ENCODE measurements at places on chromosomes 13 and 19.

GRCh38 chr19:43743059-43743458 lies 11.7 kb downstream of the SMG9 start:
- no peak for DNase-seq

- DNase-seq, result no peak
Measured at GRCh38 chr19:49869009-49869483, 1.7 kb upstream of the PNKP start.

GRCh38 chr19:10683064-10683426 lies 18.2 kb upstream of the QTRT1 start:
- no peak for DNase-seq

DNA sequence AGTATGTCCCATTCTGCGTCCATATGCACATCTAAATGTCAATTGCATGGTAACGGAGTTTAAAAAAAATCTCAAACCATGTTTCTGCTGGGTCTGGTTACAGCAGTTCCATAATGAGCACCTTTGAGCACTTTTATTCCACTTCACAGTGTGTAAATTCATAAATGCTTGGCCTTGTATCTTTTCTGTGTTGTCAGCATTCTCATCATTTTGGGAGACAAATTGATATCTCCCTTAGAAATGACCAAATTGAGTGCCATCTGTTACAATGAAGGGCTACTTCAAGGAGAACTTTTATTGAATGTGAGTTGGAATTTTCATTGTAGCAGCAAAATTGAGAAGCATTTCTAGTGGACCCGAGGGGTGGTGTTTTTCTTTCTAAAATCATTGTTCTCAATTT lies 432.9 kb upstream of the PCDH9 start:
- no peak for DNase-seq

GRCh38 chr19:7500811-7501450 lies 12.1 kb upstream of the PEX11G start:
- no peak for DNase-seq

DNA sequence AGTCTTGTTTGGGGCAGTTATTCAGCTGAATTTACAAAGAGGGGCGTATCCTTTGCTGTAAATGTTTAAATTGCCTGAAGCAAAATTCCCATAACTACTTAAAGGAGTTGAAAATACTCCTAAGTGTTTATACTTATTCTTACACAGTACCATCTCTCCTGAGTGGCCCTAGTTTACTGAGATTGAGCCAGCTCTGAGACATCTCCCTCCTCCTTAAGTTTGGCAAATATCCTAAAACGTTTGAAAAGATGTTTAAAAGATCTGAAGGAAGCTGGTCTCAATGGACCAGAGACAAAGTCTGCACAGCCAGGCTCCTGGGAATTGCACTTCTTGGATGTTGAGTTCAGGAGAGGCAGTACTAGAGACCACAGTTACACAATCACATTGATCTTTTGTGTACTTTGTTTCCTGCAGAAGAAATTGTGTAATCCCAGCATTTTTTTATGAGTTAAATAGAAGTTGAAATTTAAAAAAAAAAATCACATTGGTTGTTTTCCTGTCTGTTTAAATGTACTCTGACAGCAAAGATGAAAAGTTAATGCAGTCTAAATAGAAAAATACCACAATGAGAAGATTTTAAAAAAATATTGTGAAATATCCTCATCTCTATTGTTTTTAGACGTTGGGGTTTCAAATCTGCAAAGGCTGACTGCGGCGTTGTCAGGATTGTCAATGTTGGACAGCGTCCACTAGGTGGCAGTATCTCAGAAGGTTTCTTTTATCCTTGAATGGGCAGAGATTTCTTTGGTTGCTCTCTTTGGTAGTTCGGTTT lies 20.7 kb downstream of the TNFSF11 start:
- DNase-seq, result peak; percentile 64

DNA sequence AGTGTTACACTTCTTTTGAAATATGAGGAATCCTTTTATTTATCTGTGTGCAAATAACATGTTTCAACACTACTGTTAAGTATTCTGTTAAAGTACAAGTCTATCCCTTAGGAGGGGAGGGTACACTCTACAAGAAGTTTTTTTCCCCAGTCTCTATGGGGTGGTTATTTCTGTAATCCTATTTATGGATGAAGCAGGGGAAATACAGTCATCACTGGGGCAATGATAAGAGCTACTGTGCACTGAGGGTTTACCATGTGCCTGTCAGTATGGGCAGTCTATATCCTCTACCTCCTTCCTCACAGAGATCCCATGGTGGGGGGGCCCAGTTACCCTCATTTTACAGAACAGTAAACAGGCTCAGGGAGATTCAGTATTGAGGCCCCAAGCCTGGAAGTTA lies 16.6 kb upstream of the TRIM13 start:
- DNase-seq, result no peak
